ENCODE measurements at places on chromosomes 11 and 22.
A peak's percentile ranks its signal among the peaks of the same experiment; 100 is the strongest.

GRCh38 chr11:121159741-121160140 lies 58.7 kb downstream of the TECTA start:
- no peak for DNase-seq

GRCh38 chr11:25566298-25567200 lies 765.4 kb upstream of the ANO3 start:
- peak; percentile 23 for DNase-seq

DNA sequence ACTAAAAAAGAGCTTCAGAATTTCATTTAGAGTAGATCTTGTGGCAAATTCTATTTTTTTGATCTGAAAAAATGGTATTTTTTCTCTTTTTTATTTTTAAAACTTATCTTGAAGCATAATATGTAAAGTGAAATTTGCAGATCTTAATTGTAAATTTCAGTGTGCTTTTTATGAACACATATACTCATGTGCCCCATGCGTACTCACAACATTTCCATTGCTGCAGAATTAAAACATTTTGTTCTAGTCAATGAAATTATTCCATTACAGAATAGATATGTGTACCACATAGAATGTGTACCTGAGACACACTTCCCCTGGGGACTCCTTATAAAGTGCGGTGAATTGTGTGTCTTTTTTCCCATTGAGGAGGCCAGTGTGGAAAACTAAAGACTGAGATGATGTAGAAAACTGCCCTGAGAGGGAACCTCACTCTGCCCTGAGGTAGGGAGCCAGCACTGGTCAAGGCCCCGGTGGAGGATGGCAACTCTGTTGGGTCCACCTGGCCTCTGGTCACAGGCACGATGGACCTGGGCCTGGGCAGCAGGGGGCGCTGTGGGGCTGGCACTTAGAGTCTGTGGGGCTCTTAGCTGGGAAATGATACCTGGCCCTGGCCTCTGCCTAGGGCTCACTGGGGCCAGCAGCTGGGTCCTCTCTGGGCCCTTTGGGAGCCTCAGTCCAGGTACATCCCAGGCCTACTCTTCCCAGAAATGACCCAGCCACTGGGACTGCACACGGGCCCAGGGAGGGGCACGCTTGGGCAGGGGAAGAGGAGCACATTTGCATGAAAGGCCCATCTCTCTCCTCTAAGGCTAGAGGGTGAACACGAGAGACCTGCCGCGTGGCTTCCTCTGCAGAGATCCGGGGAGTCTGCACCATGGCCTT lies 77.9 kb upstream of the TOP3B start:
- DNase-seq, result peak; percentile 36

DNA sequence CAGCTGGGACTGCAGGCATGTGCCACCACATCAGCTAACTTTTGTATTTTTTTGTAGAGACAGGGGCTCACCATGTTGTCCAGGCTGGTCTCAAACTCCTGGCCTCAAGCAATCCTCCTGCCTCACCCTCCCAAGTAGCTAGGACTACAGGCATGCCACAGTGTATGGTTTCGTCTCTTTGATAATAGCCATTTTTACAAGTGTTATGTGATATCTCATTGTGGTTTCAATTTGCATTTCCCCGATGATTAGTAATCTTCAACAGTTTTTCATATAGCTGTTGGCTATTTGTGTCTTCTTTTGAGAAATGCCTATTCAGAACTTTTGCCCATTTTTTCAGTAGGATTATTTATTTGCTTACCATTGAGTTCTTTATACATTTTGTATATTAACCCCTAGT lies 9.0 kb upstream of the MTMR3 start:
- no peak for DNase-seq

- peak; percentile 33 for DNase-seq
Observed at GRCh38 chr22:40637183-40638150, 948 bp upstream of the MRTFA start.

- no peak for DNase-seq
Observed at GRCh38 chr11:92159931-92160330, 64.7 kb upstream of the FAT3 start.

GRCh38 chr22:49294656-49295464 lies 532.8 kb downstream of the BRD1 start:
- no peak for DNase-seq

GRCh38 chr11:79258576-79258975 lies 182.3 kb downstream of the TENM4 start:
- no peak for DNase-seq

DNA sequence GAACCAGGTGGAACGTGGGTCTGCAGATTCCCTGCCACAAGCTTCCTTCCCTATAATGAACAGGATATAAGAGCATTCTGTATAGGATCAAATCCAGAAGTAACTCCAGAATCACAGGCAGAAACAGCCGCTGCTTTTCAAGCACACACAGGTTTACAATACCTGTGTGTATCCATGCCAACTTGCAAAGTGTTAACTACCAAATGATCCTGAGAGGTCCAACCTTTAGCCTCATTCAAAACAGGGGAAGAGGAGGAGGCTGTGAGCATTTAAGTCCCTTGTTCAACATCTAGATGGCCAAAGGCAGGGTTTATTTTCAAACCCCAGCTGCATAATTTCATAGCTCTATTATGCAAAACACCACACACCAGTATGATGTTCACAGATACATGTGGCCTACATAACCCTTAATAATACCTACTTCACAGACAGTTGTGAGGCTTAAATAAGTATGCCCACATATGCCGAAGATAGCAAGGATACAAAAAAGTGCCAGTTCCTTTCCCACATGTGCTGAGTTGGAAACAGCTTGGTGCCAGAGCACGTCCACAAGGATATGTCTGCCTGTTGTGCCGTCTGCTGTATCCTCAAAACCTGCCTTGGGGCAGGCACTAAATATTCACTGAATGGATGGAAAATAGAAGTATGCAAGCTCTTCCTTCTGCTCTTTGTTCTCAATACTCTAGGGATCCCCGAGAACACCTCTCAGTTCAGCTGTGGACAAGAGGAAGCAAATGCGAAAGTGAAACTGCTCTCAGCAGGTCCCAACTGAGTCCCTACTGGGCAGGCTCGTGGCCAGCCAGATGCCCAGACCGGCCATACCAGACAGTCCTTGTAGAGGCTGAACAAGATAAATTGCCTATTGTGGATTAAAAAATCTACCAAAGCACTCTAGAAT lies 66.8 kb downstream of the LARGE1 start:
- DNase-seq, result peak; percentile 60

GRCh38 chr22:47095395-47096122 lies 333.1 kb downstream of the TBC1D22A start:
- DNase-seq, result no peak

DNA sequence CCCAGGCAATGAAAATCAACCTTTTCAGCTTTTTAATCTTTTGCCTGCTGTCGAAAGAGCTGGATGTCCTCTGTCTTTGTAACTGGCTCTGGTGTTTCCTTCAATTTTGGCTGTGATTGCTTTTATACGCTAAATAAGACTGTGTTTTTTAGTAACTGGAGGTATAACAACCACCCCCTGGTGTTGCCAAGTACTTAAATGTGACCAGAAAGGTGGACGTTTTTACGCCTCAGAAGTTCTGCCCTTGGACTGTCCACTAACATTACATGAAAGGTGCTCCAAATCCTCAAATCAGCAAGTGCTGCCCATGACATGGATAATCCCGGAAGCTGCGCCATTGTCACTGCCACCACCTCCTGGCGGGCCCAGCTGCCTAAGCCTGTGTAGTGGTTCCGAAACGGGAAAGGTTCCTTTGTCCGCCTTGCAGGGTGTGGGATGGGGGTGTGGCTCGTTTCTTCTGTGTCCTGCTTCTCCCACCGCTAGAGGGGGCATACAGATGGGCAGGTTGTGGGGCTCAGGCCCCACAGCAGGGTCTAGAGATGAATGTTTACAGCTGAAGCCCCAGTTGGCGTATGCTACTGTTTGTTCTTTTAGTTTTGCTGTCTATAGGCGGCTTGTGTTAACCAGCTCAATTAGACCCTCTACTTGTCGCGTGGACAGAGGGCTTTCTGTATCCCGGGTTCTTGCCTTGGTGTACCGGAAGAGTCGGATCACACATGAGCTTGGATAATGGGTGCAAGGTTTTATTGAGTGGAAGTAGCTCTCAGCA lies 82.2 kb upstream of the SEPTIN5 start:
- no peak for DNase-seq

GRCh38 chr11:23674866-23675265 lies 814.6 kb upstream of the CCDC179 start:
- no peak for DNase-seq

GRCh38 chr11:45666648-45667642 lies 1.5 kb upstream of the CHST1 start:
- no peak for DNase-seq

GRCh38 chr11:19200410-19201201 lies 1.2 kb downstream of the CSRP3 start:
- no peak for DNase-seq

DNA sequence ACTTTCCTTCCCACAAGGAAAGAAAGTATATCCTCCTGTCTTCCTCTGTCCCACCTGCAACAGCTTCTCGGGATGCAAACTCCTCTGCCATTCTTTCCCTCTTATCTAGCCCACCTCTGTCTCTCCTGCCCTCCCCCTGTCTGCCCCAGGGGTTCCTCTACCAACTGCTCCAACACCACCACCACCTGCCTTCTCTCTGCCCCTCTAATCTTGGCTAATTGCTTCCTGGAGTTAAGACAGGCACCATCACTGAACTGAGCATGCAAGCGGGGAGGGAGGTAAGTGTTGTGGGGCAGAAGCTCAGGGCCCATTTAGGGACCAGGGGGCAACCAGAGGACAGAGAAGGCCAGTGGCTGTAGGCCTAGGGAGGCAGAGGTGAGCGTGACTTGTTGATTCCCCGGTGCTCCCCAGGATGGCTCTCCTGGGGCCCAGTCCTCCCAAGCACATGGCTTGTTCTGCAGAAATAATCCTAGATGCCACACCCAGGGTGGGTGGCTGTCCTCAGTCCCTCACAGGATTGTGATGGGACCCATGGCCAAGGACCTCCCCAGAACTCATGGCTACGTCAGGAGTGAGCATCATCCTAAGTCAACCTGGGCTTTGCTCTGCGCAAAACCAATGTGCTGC lies 111.1 kb downstream of the TP53I11 start:
- no peak for DNase-seq

Data from left ventricle myocardium inferior (tissue), 1 donor.